Activated CD4-positive, alpha-beta T cell treated with anti-CD3 and anti-CD28 coated beads, Interleukin-2, amount 50 U/mL, for 24 hours (primary cell): ENCODE measurements at places on chromosomes 2 and 18.

DNA sequence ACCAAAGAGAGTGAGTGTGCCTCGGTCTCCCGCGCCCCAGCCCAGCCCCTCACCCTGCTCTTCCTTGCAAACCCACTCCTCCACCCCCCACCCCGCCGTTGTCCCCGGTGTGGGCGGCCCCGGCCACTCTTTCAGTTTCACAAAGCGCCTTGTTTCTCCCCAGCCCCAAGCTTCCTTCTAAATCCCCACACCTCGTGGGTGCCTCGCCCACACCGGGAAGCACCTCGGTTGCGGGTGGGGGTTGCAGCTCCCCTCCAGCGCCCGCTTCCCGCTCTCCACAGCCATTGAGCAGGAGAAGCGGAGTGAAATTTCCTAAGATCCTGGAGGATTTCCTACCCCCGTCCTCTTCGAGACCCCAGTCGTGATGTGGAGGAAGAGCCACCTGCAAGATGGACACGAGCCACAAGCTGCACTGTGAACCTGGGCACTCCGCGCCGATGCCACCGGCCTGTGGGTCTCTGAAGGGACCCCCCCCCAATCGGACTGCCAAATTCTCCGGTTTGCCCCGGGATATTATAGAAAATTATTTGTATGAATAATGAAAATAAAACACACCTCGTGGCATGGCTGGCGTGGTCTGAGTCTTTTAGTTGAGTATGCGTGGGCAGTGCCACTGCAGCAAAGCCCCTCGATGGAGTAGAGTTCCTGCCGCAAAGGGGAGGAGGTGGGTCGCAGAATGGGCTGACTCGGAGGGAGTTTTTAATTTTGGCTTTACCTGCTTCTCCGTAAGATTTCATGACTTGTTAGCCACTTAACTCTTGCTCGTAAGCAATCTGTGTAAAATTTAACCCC is 848 bp downstream of the TMSB10 start:
- DNase-seq, result peak; percentile 28

DNA sequence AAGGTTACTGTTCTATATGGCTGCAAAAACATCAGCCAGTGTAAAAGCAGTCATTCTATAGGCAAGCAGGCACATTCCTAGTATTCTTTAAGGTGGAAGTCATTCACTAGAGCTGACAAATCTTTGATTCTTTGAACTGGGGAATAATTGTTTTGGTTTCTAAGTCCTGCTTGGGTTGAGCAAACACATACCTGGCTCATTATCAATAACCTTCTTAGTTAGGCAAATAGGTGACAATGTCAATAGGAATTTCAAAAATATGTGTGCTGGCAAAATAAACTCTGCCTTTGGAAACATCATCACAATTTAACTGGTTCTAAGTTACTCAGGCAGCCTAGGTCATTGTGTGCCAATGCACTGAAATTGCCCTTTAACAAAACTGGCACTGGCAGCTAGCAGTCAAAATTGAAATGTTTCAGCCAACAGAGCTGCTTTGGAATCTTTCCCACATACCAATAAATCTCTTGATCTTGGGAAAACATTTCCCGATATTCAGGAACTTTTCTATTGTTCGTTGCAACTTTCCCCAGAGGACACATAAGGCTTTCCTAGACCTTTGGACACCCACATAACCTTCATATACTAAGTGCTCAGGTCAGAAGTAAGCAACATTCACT is 402.0 kb upstream of the MMADHC start:
- DNase-seq, result no peak

GRCh38 chr2:152394326-152394725 is 59.4 kb downstream of the FMNL2 start:
- no peak for DNase-seq

DNA sequence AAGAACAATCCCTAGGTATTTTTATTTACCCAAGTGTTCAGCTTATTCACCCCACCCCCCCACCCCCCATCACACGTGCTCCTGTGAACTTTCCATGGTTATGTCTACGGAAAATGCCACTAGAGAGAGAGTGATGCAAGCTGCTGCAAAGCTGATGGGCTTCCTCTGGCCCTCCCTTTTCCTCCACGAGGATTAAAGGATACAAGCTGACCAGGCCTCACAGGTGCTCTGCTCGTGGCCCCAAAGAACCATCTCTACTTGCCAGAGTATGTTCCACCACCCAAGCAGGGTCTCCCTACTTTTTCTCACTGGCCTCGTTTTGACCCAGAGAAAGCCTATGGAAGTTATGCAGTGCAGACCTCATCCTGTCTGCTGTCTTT is 342.6 kb downstream of the CELF4 start:
- DNase-seq, result no peak

DNA sequence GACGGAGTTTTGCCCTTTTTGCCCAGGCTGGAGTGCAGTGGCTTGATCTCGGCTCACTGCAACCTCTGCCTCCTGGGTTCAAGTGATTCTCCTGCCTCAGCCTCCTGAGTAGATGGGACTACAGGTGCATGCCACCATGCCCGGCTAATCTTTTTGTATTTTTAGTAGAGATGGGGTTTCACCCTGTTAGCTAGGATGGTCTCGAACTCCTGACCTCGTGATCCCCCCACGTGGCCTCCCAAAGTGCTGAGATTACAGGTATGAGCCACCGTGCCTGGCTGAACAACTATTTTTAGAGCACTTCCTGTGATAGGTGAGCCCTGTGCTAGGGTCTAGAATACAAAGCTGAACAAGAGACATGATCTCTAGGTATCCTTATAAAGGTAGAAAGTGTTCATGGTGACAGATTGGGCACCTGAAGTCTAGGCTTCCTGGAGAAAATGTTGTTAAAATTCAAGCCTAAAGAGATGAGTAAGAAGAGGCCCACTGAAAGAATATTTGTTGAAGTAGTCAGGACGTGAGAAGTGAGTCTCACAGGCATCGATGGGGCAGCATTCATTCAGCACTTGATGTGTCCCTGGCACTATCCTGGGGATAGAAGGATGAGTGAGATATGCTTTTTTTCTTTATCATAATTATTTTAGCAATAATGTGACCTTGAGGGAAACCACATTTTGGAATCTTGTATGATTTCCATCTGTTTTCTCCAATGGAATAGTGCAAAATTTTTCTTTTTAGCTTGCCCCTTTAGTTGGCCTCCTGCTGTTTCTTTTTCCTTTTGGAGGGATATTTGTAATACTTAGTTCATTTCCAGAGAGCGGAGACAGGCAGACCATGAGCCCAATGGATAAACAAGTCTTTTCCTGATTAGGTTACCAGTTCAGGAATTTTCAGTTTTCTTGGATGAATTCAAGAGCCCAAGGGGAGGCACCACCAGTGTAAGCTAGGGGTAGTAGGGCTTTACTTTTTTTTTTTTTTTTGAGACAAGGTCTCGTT is 5.1 kb downstream of the ZNF236 start:
- no peak for DNase-seq

DNA sequence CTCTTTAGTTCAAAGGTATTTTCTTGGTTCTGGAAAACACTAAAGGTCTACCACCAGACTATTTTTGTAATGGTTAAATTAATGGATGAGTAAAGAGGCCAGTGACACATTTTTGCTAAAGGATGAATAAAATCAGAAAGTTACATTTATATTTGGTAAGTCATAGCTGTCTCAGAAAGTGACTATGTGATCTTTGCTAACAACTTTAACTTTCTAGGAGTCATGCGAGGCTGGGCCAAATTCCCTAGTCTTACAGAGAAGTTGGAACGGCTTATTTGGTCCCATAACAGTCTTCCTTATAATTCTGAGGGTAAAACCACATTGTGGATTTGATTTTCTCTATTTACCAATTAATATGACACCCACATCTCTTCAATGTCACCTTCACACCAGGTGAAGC is 198.1 kb downstream of the PDE1A start:
- DNase-seq, result no peak

- no peak for DNase-seq
These were observed 612.5 kb downstream of the METTL4 start for GRCh38 chr18:1958798-1959197.

DNA sequence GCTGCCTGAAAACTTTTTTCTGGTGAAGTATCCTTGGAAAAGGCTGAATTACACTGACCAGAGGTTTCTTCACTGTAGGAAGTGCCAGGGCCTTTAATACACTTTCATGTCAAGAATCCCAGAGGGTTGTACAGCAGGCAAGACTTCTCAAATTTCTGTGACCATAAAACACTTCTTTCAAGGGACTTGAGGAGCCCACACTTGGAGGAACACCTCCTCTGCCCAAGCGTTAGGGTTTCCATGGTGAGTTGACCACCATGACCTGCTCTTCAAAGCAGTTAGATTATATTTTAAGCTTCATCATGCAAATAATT is 12.9 kb upstream of the SALL3 start:
- no peak for DNase-seq

GRCh38 chr2:5360081-5360480 is 332.1 kb upstream of the SOX11 start:
- DNase-seq, result no peak

DNA sequence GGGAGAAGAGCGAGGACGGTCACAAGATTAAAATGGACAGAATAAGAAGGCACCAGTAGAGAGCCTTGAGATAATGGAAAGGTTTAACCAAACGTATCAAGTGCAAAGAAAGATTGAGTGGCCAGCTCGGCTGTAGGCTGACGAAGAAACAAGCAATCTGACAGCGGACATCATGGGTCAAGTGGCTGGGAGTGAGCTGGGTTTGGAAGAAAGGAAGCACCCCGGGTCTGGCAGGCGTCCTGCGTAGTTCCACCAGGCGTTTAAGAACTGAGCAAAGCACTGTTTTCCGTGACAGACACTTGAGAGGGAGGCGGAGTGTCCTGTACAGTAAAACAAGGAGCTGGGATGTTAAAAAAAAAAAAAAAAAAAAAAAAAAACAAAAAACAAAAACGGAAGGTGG is 27.1 kb downstream of the DAPL1 start:
- no peak for DNase-seq

- DNase-seq, result no peak
These were observed 22.3 kb downstream of the COX7A2L start for GRCh38 chr2:42338567-42339190.

GRCh38 chr18:58225101-58225500 is 181.1 kb downstream of the NEDD4L start:
- DNase-seq, result no peak

GRCh38 chr18:75496151-75496550 is 68.6 kb upstream of the SMIM21 start:
- no peak for DNase-seq

DNA sequence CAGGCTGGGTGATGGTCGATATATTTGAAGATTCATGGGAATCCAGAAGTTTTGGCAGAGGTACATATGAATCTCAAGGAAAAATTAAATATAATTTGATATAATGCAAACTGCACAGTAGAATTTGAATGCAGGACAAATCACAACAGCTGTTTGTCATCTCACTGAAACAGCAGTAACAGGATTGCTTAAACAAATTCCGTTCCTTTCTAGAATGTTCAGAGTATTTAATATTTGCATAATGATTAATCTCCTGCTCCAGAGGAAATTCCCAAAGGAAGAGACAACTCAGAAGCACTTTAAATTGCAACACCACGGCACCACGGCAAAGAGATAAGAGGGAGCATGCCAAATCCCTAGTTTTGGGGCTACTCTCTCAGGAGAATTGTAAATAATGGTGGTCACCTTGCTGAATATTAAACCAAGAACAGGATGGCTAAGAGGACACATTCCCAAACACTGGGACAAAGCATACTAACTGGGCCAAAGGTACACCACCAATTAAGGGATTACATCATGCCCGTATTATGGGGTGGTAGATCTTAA is 67.8 kb upstream of the MAP4K3 start:
- no peak for DNase-seq

DNA sequence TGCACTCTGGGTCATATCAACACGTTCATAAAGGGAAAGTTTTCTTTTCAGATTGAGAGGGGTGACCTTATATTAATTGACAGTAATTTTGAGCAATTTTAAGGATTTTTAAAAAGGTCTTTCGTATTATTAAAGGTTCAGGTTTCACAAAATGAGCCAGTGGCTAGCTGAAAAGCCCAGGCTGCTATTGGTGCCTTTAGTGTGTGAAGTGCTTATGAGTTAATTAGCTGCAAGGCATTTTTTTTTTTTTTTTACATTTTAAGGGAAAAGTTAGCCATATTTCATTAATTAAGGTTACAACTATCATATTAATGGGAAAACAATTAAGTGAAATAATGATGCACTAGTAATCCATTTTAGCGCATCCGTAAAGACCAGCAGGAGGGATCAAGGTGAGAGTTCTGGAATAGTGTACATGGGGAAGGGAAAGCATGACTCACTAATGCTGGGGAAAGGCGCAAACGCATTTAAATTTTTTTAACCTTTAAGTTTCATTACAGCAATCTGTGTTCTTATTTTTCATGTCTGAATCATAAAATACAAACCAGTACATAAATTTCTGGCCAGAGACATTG is 200.0 kb downstream of the ZNF407 start:
- no peak for DNase-seq

GRCh38 chr2:3377279-3377611 is 373 bp downstream of the EIPR1 start:
- peak; percentile 21 for DNase-seq

GRCh38 chr2:177242121-177242987 is 22.2 kb downstream of the NFE2L2 start:
- no peak for DNase-seq

DNA sequence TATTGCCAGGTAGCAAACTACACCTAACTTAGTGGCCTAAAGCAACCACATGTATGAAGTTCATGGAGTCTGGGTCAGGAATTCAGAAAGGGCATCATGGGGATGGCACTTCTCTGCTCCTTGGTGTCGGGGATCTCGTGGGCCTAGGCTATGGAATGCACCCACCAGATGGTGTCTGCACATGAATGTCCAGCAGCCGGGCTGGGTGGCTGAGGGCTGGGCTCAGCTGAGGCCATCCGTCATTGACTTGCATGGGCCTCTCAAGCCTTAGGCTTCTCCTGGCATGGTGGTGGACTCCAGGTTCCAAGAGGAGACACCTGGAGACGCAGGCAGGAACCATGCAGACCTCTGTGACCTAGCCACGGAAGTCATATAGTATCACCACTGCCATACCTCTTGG is 26.0 kb upstream of the RPL31 start:
- DNase-seq, result no peak

GRCh38 chr2:7190587-7191324 is 273.5 kb downstream of the RNF144A start:
- peak; percentile 8 for DNase-seq

DNA sequence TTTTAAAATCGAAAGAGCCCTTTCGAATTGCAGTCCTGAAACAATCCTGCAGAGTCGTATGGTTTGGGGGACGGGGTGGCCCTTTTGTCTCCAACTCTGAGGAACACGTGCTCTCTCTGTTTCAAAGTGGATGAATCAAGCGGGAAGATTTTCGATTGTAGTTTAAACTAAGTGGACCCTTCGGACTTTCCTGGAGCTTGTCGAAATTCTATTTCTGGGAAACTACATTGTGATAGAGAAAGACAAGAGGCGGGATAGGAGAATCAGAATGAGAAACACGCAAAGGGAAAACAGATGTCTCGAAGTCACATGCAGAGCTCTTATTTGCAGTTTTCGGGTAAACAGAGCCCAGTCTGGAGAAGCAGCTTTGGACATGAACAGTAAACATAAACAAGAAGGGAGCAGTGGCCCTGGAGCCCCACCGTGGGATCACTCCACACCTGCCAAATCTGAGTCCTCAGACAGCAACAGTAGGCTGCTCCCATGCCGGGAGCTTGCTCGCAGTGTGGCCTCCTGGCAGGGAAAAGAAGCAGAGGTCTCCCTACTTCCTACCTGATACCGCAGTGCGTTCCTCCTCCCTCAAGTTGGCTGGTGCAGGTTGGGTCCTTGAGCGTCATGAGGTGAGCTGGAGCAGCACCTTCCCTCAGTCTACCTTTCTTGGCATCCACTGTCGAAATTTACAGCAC is 202.4 kb downstream of the SLC4A3 start:
- no peak for DNase-seq

GRCh38 chr2:130355172-130355577 is 681 bp upstream of the PTPN18 start:
- no peak for DNase-seq
